CD4-positive, alpha-beta T cell (primary cell): ENCODE measurements at places on chromosomes 4 and X.

- DNase-seq: no peak
These were observed 91.0 kb downstream of the MID1 start for GRCh38 chrX:10529344-10529743.

- DNase-seq: peak; percentile 49
These were observed 720 bp upstream of the STK26 start for GRCh38 chrX:132022198-132022966.

DNA sequence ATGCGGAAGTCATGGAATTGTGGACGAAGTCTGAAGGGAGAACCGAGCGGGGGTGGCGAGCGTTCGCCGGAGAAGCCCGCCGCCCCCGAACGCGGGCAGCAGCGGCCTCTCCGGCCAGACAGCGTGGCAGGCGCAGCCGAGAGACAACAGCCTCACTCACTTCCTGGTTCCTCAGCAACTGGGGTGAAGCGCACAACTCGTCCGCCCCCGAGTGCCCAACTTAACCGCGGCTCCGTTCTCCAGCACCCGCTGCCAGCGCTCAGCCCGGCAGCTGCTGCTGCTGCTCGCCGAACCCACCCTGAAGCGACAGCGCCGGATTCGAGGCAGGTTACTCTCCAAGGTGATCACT is 68.0 kb downstream of the NOCT start:
- peak; percentile 66 for DNase-seq

DNA sequence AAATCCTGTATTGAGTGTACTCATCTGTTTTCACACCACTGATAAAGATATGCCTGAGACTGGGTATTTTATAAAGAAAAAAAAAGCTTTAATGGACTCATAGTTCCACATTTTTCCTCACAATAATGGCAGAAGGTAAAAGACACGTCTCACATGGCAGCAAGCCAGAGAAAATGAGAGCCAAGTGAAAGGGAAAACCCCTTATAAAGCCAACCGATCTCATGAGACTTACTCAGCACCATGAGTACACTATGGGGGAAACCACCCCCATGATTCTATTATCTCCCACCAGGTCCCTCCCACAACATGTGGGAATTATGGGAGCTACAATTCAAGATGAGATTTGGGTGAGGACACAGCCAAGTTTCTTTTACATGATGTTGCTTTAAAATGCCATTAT is 171.9 kb downstream of the GALNTL6 start:
- DNase-seq: no peak

GRCh38 chr4:6222761-6223292 is 22.5 kb upstream of the JAKMIP1 start:
- no peak for DNase-seq

- DNase-seq: no peak
These were observed 171.8 kb upstream of the CLNK start for GRCh38 chr4:10856271-10856782.

- no peak for DNase-seq
These were observed 67.4 kb upstream of the PCDH18 start for GRCh38 chr4:137599734-137600133.

DNA sequence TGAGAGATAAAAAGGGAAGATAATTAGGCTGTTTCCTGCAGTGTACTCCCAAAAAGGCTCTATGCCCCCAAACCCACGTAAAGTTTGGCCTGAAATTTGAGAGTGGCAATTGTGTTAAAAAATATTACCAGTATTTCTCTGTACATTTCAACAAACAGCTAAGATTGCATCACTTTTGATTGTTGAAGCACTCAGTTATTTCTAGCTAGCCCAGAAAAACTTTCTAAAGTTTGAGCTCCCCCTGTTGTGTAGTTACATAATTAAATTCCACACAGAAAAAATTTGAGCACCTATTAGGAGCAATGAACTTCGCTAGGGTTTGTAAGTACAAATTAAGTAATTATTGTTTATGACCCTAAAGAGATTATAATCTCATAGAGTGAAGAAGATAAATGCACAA is 109.4 kb downstream of the DLG3 start:
- DNase-seq: no peak

- DNase-seq: no peak
These were observed 9.4 kb downstream of the NUDT6 start for GRCh38 chr4:122912810-122913575.

DNA sequence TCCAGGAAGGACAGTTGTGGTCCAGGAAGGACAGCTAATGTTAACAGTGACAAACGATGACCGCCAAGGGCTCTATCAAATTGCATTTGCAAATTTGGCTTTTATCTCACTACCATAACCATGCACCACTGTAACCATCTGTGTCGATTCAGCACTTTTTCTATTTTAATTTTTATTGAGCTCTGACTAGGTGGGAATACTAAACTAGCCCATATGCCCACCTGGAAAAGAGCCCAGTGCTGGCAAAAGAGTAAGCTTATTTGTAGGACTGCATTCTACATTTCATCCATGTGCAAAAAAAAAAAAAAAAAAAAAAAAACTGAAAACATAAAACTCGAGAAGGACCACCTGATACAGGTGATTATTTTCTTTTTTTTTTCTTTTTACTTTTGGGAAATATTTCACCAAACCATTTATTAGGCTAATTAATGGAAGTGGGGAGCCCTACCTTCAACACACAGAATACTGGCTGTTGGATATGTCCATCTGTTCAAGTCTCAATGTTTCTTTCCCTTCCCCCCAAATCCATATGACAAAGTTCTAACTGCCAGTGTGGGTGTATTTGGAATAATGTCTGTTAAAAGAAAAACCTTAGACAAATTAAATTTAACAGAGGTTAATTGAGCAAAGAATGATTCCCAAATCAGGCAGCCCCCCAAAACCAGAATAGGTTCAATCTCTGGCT is 99.5 kb upstream of the MXRA5 start:
- DNase-seq: no peak

DNA sequence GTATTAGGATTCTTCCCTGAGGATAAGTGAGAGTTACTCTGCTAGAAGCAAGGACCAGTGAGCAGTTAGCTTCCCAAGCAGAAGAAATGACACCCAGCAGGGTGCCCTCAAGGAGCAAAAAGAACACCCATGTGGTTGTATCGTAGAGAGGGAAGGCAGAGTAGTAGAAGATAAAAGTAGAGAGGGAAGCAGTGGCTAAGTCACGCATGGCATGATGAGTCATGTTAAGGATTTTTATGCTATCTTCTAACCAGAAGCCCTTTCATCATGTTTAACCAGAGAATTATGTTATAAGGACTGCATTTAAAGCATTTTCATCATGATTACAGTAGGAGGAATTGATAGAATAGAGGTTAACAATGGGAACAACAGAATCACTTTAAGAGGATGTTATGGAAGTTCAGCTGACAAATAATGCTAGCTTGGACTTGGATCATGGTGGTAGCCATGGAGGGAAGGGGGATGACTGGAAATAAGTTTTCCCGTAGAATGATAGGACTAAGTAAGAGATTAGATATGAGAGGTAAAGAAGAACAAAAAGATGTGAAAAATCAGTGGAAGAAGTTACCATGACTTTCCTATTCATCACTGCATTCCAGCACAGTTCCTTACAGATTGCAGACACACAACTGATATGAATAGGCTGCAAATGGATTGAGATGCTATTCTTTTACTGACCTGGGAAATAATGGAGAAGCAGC is 383.5 kb upstream of the INTU start:
- no peak for DNase-seq
